ENCODE measurements at places on chromosomes 2 and 18. TPM values are rescaled to one million over a fixed set of nuclear protein-coding genes. Genes with fewer than 3 reads are reported as not detected.
A peak's percentile ranks its signal among the peaks of the same experiment; 100 is the strongest.

DNA sequence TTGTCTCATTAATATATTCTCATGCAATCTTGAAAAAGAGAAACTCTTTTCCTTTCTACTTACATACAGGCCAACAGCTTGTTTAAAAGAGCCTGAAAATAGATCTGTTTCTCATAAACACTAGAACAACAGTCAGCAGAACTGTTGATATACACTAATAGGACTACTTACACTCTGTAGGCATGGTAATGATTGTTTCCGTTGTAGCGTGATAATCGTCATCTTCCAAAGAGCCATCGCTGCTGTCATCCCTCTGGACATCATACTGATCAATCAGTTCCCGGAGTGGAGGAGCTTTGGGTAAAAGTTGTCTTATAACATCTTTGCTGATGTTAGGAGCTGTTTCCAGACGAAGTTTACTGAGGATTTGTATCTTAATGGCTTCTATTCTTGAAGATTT is 476 bp downstream of the MSTN start:
- no peak for DNase-seq

- DNase-seq: peak; percentile 65
These were observed 501.1 kb upstream of the TNP1 start for GRCh38 chr2:217360781-217361482.

DNA sequence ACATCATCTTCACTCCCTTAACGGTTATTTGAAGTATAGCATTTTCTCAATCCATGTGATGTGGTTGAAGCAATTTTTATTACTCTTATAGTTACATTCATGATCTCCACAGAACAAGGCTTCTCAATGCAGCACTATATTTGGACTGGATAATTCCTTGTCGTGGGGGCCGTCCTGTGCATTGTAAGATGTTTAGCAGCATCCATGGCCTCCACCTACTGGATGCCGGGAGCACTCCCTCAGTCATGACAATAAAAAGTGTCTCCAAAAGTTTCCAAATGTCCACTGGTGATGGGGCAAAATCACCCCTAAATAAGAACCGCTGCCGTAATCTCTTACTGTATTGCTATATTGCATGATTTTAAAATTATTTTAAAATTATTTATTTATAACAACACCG is 110.6 kb upstream of the DDX18 start:
- no peak for DNase-seq

DNA sequence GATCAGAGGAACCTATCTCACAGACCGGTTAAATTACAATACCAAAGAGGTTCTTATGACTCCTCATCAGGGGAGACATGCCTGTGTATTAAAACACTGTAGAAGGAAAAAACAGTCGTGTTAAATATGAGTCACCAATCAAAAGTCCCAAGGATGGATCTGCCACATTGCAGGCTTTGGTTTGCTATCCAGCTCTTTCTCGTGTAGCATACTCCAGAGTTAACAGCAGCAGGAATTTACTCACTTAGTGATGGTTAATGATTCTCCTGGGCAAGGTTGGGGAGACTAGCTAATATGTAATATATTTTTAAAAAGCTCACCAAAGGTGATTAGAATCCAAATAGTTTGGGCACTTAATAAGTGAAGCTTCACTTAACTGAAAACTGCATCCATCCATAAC is 109.7 kb downstream of the MBD5 start:
- DNase-seq: peak; percentile 19

DNA sequence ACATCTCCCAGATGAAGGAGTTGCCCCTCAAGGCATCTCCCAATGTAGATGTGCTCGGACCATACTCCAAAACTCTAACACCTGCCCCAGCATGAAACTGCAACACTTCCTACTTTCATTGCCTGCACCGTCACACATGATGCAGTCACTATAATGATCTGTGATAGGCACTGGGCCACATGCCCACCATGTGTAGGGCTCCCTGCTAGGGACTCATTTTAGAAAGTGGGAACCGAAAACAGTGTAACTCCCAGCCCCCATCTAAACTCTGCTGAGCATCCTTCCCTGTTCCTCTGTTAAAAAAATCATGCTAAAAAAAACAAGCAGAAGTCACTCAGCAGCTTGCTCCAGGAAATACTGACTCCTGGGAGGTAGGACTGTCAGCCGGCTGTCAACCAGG is 496.1 kb upstream of the RAB6C start:
- no peak for DNase-seq

DNA sequence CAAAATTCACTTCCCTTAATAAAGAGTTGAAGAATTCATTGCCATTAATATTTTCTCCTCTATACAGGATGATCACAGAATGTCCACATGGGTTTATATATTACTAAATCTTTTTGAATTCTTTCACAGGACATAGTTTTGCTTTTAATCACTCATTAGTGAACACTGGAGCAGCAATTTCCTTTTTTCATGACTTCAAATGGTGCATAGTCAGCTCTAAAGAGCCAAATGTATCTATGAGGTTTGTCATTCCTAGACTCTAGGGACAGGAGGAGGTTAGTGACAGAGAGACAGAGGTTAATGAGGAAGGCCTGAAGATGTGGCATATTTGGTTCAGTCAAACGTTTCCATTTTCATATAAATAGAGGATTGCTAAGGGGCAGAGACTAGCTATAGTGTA is 111.8 kb downstream of the FSHR start:
- DNase-seq: no peak

DNA sequence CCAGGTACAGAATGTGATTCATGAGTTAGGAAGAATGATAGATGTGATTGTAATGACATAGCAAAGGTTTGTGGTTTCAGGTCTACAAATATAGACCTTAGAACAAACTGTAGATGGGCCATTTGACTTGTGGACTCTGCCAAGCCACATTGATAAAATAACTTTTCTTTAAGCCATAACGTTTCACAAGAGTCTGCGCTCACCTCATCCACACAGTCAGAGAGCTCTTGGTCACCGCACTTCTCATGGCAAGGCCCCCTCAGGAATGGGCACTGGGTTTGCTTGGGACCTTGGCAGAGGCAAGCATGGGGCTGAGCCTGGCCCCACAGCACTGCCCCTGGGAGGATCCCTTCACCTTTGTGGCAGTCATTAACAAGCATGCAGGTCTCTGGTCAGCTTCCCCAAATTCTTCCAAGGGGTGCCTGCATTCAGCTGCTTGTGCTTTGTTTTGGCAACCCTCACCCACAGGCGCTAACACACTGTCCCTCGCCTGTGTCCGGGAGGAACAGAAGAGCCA is 14.0 kb downstream of the ARMC9 start:
- no peak for DNase-seq

DNA sequence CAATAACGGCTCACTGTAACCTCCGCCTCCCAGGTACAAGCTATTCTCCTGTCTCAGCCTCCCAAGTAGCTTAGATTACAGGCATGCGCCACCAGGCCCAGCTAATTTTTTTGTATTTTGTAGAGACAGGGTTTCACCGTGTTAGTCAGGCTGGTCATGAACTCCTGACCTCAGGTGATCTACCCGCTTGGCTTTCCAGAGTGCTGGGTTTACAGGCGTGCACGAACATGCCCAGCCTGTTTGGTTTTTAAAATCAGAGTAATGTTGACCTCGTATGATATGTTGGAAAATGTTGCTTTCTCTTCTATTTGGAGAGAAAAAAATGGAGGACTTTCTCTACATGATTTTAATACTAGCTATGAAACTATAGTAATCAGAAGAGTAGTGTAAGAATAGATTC is 386.2 kb downstream of the PTH2R start:
- no peak for DNase-seq

DNA sequence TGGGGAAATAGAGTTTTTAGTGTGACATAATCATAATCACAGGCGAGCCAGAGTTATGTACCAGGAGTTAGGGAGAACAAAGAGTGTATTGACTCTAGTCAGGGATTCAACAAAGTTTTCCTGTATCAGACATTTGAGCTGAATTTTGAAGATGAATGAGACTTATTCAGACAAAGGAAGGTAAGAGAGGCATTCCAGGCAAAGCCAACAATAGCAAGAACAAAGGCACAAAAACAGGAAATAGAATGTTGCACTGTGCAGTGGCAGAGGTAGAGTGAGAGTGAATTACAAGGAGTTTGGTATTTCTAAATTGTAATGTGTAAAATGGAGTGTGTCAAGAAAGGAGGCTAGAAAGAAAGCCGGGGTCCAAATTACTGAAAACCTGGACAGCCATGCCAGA is 156.2 kb downstream of the CCDC148 start:
- no peak for DNase-seq

DNA sequence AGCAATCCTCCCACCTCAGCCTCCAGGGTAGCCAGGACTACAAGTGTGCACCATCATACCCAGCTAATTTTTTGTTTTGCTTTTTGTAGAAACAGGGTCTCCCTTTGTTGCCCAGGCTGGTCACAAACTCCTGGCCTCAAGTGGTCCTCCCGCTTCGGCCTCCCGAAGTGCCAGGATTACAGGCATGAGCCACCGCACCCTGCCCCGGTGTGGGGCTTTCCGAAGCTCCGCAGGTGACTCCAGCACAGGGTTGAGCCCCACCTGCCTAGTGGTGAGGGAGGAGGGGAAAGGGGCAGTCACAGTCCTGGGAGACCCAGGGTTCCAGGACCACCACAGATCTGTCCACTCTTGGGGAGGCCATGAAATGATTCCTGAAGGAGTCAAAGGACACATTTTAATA is 5.2 kb downstream of the PRLH start:
- DNase-seq: no peak

DNA sequence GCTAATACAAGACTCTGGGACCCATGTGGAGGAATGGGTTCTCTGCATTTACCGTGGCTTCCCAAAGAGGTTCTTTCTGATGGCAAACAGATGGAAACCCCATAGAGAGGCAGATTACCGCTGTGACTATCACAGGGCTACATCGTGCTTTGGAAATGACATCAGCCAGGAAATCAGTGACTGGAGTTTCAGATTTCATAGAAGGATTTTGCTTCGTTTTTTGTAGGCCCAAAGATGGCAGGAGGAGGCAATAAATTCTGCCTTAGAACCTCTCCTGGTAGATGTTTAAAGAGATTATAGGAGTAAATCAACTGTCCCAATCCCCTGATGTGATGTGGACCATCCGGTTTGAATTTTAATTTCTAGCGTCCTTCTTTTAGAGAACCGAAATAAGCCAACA is 214.1 kb downstream of the AGPS start:
- peak; percentile 26 for DNase-seq

DNA sequence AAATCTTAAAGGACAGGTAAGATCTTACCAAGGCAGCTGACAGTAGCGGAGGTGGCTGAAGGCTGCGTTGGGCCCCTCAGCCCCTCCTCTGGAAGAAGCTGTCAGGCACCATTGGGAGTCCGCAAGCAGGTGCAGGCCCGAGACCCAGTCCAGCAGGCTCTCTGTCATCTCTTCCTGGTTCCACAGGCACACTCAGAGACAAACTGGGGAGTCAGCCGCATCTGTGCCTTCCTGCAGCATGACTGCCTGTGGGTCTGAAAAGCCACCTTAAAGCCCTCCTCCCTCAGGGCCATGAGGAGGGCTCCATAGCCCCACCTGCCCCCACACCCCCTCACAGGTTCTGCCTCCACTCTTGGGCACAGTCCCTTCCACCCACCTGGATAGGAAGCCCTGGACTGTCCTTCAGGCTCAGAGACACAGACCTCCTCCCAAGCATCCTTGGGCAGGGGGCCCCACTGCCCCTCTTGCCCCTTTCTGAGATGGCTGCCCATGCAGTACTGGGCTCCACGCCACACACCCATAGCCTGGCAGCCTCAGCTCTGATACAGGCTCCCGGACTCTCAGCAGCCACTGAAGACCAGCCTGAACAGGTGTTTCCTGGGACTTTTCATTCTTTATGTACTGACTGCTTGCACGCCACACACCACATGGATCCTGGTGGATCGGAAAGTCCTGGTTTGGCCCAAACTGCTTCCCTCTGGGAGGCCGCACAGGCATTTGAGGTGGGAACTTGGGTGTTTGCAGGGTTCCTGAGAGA is 239.8 kb downstream of the SEPTIN10 start:
- DNase-seq: no peak

- no peak for DNase-seq
These were observed 5.4 kb downstream of the ITGAV start for GRCh38 chr2:186595219-186595618.

GRCh38 chr2:43133708-43134570 is 92.5 kb downstream of the ZFP36L2 start:
- DNase-seq: no peak

GRCh38 chr2:213187833-213188532 is 36.6 kb upstream of the IKZF2 start:
- DNase-seq: no peak

DNA sequence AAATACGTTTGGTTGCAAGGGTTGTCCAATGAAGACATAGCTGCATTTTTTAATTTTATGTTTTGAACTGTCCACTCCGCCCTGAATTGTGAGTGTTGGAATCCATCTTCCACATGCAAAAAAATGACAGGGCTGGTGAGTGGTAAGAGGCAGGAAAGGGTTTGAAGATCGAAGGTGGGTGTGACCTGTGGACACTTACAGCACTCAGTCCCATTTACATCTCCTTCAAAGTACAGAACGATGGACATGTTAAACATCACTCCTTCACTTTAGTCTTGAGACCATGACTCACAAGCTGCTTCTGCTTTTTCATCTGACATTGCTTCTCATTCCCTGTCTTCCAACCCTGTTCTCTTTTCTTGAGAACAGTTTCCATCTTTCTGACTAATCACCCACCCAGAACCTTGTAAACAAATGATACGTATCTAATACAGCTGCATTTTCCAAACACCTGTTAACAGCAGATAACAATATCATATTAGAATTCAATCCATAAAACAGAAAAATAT is 179.3 kb downstream of the ZNF516 start:
- no peak for DNase-seq

DNA sequence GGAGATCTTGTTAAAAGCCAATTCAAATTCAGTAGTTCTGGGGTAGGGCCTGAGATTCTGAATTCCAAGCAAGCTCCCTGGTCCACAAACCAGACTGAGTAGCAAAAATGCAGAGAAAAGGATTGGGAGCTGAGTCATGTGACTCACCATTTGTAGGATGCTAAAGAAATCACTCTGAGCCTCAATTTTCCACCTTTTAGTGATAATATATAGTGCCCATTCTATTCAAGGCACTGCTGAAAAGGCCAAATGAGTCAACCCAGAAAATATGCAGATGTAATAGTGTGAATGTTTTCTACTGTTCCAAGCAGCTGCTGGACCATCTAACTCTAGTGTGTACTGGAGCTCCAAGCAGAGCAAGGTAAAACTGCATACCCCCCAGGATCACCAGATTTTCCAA is 47.2 kb downstream of the SLC14A2 start:
- no peak for DNase-seq

Gene TEKT4
- total RNA-seq: not detected

Gene SLC5A7
- total RNA-seq: not detected

Gene REG3G
- not detected for total RNA-seq

Gene BCL11A
- total RNA-seq: 0.43 TPM
